RWPE2 (cell line): ENCODE measurements at places on chromosomes 1 and 21.
A peak's percentile ranks its signal among the peaks of the same experiment; 100 is the strongest.

DNA sequence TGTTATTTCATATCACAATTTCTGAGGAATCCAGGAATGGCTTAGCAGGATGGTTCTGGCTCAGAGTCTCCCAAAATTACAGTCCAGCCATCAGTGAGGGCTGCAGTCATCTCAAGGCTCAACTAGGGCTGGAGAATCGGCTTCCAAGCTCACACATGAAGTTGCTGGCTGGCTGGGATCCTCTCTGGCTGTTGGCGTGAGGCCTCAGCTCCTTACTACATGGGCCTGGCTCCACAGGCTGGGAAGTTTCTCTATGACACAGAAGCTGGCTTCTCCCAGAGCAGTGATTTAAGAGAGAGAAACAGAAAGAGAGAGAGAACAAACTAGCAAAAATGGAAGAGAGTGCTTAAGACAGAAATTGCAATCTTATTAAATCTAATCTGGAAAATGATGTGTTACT, 38.8 kb upstream of the RGS8 start:
- no peak for DNase-seq

GRCh38 chr1:112744009-112744578, 29.0 kb upstream of the PPM1J start:
- DNase-seq: no peak

- no peak for DNase-seq
These were observed 97.0 kb upstream of the IFFO2 start for GRCh38 chr1:19053486-19053885.

DNA sequence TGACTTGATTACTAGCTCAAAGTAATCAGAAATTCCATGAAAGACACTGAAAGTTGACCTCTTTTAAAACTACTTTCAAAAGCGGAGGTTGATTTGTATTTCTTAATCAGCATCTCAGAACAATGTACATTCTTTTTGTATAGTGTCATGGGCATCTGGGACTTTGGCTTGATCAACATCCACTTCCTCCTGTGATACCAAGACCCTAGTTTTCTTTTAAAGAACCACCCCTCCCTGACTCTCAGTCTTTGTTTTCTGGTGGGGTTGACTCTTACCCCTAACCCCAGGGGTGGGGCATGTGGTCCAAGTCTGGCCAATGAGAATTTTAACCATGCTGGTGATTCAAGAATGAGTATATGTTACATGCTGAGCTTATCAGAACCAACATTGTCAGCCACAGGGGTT, 21.7 kb upstream of the IRF2BP2 start:
- DNase-seq: no peak

DNA sequence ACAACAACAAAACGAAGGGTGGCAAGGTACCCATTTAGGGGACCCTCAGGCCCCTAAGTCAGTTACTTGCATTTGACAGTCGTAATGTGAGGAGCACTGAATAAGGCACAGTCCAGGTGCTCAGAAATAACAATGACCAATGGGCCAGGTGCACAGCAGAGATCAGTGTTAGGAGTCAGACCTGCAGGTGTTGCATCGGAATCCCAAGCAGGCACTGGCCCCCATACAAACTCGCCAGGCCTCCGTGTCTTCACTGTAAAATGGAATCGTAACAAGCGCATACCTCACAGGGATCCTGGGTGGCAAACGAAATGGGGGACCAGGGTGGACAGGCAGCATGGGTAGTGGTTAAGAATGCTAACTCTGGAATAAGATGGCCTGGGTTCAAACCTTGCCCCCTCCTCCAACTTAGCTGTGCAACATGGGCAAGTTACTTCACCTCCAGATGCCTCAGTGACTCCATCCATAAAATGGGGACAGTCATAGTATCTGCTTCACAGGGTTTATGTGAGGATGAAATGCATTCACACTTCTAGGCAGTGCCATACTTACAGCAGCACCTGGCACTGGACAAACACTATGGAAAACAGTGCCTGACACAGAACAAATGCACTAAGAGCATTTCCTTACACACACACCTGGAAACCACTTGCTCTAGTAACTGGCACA, 20.2 kb downstream of the RCAN1 start:
- DNase-seq: no peak

- DNase-seq: no peak
These were observed 16.2 kb upstream of the TSNAX start for GRCh38 chr1:231512147-231512698.

DNA sequence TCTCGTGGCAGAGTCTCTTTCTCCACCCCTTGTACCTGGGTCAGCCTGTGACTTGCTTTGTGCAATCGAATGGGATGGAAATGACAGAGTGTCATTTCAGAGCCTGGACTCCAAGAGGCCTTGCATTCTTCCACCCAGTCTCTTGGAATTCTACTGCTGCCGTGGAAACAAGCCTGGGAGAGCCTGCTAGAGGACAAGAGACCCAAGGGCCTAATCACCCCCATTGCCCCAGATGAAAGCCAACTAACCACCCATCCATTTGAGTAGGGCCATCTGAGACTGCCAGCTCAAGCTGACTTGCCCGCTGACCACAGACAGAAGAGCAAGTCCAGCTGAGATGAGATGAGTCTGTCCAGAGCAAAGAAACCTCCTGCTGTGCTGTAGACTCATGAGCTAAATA, 201.6 kb downstream of the PTPRU start:
- DNase-seq: peak; percentile 2

DNA sequence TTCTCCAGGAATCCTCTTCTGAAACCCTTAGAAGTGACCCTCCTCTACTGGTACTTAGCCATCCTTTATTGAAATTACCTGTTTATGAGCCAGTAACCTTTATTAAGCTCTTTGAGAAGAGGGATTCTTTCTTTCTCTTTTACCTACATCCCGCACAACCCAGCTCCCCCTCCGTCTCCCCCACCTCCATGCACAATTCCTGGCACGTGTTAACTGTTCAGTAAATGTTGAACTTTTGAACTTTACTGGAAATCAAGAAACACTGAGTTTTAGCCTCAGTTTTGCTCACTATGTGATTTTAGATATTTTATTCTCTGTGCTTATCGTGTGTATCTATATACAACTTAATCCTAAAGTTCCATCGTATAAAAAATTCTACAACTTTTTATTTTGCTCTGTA, 1.8 kb downstream of the TMED5 start:
- no peak for DNase-seq

DNA sequence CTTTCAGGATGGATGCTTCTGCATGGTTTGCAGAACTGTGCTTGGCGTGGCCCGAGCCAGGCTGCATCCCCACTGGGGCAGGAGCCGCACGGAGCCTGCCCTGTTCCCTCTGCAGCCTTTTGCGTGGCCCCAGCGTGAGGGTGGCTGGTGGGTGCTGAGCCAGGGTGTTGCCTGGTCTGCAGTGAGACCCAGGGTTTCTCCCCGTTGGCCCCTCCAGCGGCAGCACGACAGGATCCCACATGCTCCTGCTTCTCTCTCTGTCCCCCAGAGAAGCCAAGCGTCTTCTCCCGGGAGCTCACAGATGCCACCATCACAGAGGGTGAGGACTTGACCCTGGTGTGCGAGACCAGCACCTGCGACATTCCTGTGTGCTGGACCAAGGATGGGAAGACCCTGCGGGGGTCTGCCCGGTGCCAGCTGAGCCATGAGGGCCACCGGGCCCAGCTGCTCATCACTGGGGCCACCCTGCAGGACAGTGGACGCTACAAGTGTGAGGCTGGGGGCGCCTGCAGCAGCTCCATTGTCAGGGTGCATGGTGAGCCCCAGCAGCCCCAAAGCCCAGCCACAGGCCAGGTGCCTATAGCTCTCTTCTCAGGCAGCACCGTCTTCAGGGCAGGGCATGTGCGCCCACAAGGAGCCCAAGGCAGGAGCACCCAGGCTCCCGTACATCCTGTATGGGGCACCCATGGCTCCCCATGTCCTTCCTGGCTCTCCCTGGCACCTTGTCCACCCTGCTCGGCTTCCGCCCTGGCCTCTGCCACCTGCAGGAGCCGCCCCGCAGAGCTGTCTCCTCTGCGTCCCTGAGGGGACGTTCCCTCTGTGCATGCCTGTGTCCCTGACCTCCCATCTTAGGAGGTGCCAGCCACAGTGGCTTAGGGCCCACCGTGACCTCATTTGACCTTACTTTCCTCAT, 78.9 kb downstream of the OBSCN start:
- DNase-seq: peak; percentile 27

- DNase-seq: no peak
These were observed 17.7 kb downstream of the IRF2BP2 start for GRCh38 chr1:234592240-234592639.

- DNase-seq: no peak
These were observed 58.2 kb downstream of the FCRL5 start for GRCh38 chr1:157494093-157494492.

DNA sequence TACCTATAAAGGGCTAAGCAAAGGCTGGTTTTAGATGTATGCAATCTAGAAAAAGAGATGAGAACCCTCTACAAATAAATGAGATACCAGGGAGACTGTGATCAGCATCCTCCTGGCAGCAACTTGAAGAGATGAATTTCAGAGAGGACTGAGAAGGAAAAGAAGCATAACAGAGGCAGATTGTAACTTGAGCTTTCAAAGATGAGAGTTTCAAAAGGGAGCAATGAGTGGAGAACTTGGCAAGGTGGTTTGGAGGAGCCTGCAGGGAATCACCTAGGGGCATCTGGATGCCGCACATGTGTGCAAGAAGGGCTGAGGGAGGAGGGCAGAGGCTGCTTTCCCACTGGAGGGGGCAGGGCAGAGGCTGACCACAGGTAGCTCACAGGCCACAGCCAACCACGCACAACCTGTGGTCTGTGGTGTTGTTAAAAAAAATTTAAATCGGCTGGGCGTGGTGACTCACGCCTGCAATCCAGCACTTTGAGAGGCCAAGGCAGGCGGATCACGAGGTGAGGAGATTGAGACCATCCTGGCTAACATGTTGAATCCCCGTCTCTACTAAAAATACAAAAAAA, 50.2 kb downstream of the PCNX2 start:
- no peak for DNase-seq

GRCh38 chr1:74681851-74682250, 8.3 kb upstream of the ERICH3 start:
- DNase-seq: no peak

DNA sequence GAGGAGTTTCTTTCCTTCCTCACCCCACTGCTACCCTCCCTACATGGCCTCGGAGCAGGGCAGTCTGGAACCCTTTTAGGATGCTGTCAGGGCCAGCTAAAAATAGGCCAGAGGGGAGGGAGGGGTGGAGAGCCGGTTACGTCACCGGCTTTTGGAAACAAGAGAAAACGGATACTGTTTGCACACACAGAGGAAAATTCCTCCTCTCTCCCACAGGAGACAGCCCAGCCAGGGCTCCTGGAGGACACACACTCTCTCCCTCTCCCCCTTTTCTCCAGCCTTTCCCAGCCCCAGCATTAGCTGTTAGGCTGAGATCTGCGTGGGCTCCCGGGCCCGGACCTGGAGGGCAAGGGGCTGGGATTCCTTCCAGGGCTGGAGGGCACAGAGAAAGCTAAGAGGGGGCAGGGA, 20.0 kb upstream of the ALDH4A1 start:
- no peak for DNase-seq

DNA sequence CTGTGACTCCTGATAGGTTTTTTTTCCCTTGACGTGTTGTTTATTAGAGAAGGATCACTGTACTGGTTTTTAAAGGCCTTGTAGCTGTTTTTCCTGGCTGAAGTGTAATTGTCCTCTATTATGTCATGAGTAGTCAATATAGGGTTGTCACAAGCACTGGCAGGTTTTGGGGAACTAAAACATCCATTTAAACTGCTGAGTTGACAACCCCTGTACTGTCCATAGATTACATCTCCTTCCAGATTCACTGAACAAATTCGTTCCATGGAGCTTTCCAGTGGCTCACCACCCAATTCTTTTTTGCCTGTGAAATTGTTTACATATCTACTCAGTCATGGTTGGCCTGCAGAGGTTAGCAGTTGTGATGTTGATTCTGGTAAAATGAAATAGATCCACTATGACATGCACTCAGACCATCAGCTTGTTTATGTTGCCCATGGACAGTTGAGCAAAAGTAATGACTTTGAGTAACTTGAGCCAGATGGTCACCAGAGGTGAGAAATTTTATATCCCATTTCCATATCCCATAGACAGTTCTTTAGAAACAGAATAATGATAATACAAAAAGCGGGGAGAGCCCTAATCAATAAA, 59.9 kb upstream of the QSOX1 start:
- no peak for DNase-seq

DNA sequence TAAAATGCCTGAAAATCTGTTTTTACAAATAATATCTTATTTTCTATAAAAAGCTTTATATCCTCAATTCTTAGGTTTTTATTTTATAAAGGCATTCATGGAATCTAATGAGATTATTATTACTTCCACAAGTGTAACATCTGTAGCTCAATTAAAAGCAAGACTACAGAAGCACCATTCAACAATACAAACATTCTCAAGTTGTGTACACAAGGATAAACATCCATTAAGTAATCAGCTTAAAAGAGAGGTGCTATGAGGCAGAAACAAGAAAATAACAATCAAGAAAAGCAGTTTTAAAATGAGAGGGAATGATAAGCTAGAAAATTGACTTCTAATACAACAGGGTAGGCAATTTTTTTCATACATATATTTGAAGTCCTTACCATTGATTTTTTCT, 326.1 kb downstream of the MRPL39 start:
- no peak for DNase-seq

DNA sequence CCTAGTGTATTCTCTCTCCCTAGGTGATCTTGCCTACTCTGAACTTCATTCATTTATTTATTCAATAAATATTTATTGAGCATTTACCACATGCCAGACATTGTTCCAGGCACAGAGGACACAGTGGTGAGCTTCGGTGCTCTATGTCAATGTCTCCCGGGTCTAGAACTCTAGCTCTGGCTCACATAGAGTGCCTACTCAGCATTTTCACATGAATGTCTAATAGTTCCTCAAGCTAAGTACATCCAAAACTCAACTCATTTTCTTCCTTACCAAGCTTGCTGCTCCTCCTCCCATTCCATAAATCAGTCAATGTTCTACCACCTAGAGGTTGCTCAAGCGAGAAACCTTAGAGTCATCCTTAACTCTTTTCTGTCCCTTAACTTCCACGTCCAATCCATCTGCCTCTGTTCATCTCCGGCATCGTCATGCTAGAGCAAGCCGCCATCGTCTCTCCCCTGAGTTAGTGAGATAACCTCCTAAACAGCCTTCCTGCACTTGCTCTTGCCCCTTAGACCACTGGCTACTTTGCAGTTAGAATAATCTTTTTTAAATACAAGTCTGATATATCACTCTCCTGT, 67.5 kb downstream of the TMEM53 start:
- no peak for DNase-seq

DNA sequence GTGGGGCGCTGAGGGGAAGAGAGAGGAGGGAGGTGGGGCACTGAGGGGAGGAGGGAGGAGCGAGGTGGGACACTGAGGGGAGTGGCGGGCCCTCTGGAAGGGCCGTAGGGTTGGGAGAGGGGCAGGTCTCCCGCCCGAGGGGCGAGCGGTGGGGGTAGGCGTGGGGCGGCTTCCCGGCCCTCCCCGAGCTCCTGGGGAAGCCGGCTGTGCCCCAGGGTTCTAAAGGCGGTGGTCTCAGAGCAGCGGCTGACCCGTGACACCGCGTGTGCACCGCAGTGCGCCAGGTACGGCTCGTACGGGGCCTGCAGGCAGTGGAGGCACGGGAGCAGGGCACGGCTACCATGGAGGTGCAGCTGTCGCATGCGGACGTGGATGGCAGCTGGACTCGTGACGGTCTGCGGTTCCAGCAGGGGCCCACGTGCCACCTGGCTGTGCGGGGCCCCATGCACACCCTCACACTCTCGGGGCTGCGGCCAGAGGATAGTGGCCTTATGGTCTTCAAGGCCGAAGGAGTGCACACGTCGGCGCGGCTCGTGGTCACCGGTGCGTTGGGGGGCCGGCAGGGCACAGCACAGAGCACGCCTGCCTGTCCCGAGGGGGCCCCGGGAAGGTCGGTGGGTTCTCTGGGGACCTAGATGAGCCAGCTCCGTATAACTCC, 68.5 kb downstream of the OBSCN start:
- no peak for DNase-seq

- DNase-seq: peak; percentile 55
These were observed 10.3 kb downstream of the POFUT2 start for GRCh38 chr21:45277101-45278045.

- no peak for DNase-seq
These were observed 60.2 kb downstream of the DMRTB1 start for GRCh38 chr1:53519421-53519820.
